CD4-positive, alpha-beta T cell treated with Interleukin-6 for 4 hours (primary cell): ENCODE measurements at places on chromosomes 1 and 21.

DNA sequence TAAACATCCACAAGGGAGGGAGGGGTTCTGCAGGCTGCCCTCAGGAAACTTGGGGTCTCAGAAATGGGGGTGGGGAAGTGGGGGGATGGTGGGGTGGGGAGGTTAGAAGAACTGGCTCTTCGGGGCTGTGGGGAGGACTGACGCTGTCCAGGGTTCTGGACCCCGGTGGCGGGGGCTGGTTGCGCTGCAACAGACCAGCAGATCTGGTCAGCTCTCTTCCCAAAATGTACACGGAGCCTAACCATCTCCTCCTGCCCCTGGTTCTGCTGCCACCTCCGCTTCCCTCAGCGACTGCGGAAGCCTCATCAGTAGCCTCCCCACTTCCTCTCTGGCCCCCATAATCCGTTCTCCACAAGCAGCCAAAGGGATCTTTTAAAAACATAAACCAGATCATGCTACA is 29.3 kb upstream of the C1QA start:
- DNase-seq, result no peak

- no peak for DNase-seq
These were observed 37.3 kb upstream of the ACTL8 start for GRCh38 chr1:17717594-17718535.

DNA sequence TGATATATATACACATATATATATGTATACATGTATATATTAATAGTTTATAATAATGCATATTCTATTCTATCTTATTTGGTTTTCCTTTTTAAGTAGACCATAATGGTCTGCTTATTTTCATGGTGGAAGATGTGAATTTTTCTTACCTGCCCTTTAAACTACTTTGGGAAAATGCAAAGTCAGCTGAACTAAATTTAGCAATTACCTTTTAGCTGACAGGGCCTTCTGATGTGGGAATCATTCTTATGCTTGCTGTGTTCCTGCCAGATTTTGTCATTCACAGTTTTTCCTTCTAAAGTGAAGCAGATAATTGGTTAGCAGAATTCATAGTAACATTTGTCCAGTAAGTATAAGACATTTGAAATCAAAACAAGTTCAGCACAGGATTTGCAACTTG is 63.2 kb upstream of the SAMSN1 start:
- DNase-seq, result no peak

DNA sequence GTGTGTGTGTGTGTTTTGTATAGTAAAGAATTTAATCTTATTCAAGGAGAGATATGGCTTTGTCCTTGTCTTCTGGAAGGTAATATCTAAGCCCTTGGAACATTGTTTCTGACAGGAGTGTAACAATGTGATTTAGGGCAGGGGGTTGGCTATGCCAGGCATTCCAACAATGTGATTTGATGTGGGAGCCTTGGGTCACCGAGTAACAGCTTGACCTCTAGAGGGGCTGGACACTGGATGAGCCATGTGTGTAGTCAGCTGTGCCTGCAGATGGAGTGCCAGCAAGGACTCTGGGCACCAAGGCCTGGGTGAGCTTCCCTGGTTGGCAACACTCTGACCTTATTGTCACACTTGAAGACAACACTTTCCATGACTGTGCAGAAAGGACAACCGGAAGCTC is 336.1 kb upstream of the ZP4 start:
- DNase-seq, result no peak

- DNase-seq, result no peak
These were observed 162.6 kb downstream of the TSEN15 start for GRCh38 chr1:184214128-184214527.

DNA sequence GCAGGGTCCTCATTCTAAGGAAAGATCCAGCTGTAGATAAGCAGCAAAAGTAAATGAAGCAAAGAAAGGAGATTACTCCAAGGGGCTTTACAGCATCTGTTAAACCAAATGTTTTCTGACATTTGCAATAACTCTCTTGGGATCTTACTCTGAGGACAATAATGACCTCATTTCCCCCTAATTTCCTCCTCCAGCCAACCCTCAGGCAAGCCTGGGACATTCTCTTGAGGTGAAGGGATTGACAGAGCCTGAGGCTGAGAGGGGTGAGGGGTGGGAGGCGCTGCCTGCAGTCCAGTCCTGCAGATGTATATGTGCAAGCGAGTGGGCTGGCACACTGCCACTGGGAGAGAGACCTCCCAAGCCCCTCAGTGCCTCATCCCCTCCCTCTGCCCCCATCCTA is 40.5 kb upstream of the NEK2 start:
- DNase-seq, result no peak

DNA sequence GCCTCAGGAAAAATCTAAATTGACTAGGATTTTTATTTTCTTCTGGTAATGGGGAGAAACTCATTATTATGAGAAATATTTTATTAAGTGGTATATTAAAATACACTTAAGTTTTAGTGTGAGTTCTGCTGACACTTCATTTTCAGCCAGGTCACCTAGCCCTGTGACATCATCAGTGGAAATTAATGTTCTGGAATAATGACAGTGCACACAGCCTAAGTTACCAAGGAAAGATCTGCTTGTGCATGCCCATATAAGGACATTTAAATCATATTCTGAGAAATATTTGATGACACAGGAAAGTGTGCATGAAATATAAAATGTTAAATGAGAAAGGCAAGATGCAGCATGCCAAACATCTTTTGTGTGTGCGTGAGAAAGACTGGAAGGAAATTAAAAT is 102.0 kb downstream of the KIF14 start:
- DNase-seq, result no peak

DNA sequence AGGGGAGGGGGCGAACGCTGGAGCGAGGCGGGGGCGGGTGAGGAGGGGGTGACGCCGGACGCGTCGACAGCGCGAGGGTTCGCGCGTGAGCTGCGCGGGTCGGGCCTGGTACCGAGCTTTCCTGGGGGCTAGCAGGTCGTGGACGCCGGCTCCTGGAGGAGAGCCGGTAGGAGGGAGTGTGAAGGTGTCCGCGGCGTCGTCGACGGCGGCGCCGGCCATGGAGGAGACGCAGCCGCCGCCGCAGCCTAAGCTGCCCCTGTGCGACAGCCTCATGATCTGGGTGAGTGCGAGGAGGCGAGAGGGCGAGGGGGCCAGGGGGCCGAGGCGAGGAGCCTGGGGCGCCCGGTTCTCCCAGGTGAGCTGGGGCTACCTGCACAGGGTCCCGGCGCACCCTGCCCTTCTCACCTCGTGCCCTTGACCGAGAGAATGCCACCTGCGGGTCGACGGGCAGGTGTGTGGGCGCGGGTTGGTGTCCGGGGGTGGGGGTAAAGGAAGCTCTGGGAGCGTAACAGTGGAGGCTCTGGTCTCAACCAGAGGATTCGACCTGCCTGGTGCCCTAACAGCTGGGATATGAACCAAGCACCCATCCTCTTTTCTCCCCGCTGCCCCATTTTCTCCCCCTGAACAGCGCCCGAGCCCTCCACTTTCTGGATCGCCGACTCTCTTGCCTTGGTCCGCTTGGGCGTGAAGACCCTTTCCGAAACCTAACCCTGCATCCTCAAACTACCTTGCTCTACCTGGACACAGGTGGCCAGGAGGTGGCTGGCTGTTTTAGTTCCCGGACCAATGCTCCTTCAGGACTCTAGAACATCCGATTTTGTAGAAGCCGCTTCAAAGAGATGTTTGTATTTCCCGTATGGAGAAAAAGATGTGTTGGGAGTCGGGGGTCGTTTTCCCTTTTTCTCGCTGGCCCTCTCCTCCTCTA is at the start of gene HOOK1:
Gene HOOK1, plus strand, starts transcription at position 49 of the 925 bp plus-strand sequence. Its CDS starts 169 bp downstream, at position 218.
- DNase-seq, result no peak

DNA sequence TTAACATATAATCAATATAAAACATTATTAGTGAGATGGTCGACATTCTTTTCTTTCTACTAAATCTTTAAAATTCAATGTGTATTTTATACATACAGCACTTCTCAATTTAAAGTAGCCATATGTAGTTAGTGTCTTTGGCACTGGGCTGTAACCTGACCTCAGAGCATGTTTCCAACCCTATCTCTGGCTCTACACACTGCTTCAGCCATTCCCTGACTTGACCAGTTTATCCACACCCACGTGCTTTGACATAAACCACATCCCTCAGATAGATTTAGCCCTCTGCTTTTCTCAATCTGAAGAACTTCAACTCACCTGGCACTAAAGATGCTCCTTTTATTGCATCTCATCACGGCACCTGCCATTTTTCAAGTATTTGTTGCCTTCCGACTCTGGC is 58.3 kb downstream of the RGS2 start:
- DNase-seq, result no peak

DNA sequence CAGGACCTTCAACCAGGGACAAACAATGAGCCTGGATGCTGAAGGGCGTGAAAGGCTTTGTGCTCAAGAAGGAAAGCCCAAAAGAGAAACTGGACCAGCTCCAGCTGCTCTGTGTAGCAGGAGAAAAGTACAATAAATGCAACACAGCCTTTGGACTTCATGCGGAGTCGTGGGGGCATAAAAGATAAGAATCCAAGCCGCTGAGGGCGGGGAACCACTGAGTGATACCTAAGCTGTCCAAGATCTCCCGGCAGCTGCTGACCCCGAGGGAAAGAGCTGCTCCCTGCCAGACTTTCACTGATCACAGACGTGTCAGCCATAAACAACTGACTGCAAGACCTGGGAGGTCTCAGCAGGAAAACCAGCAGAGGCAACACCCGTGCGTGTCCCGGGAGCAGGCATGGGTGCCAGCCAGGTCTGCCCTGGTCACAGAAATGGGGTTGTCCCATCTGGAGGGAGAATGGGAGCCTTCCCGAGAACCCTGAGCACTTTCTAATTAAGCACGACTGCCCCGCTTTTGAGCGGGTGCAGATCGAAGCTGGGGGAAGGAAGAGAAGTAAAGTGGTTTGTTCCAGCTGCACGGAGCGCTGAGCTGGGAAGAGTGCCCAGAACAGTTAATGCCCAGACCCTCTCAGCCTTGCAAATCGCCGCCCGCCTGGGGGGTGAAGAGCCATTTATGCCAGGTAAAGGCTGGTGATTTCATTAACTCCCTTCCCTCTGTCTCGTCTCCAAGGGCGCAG is 68.3 kb upstream of the TARDBP start:
- DNase-seq, result no peak

GRCh38 chr1:17919525-17920439 is 164.6 kb downstream of the ACTL8 start:
- no peak for DNase-seq

DNA sequence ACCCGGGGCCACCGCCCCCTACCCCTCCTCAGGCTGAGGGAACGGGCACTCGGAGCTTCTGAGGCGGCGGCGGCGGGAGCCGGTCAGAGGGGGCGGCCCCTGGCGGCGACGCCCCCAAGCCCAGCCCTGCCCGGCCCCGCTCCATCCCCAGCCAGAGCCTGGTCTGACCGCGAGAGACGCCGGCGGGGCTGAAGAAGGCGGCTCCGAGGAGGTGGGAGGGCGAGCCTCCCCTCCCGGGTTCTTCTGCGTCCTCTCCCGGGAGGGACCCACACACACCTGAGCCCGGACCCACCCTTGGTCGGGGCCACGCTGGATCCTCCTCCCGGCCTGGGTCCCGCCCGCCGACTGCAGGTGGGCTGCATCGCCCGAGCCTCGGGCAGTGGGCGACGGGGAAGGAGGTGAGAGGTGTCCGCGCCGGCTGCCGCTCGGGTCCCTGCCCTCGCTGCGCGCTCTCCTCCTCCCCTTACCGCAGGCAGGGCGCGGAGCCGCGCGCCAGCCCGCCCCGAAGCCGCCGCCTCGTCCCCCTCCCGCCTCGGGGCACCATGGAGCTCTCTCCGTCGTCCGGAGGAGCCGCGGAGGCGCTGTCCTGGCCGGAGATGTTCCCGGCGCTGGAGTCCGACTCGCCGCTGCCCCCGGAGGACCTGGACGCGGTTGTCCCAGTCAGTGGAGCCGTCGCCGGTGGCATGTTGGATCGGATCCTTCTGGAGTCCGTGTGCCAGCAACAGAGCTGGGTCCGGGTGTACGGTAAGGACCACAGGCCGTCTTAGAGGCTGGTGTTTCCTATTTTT is at the start of gene RASAL2:
Gene RASAL2, plus strand, starts transcription at position 154 of the 788 bp plus-strand sequence. Its CDS starts 389 bp downstream, at position 543.
- DNase-seq, result no peak

DNA sequence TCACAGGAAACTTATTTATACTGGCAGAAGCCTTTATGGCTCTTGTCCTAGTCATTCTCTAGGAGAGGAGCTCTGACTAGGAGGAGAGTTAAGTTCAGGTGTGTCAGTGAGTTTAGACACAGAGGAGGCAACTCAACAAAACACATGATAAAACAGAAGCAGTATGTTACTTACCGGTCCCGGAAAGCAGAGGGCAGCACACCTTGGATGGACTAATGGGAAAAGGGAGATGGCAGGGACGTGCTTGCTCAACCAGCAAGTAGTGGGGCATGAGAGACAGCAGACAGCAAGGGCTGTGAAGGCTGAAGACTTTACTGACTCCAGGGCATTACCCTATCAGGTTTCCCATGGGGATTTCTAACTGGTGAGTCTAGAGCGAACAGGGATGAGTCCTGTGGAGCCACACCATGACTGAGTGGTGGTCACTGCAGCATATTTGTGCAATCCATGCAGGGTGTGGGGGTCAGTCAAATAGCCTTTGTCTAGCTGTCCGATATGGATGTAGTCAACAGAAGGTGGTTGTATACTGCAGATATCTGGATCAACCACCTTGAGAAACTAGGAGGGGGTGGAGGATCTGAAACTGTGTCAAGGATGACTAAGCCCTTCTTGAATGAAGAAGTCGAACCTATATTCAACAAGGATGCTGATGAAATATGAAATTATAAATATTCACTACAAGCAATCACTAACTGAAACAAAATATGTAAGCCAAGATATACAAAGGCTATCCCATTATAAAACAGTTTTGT is 596.3 kb upstream of the CHRM3 start:
- no peak for DNase-seq

DNA sequence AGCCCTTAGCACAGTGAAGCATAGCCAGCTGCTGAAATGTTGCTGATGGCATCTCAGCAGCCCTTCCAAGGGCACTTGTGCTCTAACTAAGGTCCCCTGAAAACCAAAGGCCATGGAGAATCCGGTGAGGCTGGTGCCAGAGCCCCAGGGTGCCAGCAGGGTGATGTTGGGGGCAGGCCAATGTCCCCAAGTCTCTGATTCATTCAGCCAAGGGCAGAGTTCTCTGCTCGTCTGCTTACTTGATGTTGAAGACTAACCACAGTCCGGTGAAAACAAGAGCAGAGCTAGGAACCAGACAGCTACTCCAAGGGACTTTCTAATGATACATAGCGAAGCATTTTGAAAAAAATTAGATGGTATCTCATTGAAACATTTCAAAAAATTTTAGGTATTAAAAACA is 149.8 kb downstream of the ZZZ3 start:
- DNase-seq, result no peak

DNA sequence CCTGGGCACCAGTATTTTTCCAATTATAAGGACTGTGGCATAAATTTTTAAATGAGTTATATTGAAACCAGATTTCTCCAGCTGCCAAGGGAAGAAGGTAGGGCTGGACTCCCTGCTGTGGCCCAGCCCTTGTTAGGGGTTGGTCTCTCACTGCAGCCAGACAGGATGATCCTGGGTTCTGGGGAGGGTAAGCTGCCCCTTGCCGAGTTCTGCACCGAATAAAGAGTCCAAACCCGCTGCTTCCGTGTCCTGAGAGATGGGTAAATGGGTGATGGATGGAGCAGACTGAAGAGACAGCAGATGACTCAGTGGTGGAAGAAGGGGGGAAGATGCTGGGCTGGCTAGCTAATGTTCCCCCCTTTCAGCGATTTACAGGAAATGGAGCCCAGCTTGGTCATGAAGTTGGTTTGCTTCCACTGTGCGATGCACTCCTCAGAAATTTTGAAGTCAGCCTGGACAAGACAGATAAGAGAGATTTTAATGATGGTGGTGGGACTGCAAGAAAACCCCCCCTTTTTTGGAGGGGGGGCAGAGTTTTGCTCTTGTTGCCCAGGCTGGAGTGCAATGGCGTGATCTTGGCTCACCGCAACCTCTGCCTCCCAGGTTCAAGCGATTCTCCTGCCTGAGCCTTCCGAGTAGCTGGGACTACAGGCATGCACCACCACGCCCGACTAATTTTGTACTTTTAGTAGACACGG is 41.4 kb downstream of the YARS1 start:
- no peak for DNase-seq
